GM06990 (cell line): ENCODE measurements at places on chromosomes 1 and 21.
A peak's percentile ranks its signal among the peaks of the same experiment; 100 is the strongest.

GRCh38 chr1:101366513-101367215 lies 129.8 kb downstream of the S1PR1 start:
- DNase-seq: no peak

GRCh38 chr1:29945426-29945825 lies 709.1 kb downstream of the PTPRU start:
- no peak for DNase-seq

DNA sequence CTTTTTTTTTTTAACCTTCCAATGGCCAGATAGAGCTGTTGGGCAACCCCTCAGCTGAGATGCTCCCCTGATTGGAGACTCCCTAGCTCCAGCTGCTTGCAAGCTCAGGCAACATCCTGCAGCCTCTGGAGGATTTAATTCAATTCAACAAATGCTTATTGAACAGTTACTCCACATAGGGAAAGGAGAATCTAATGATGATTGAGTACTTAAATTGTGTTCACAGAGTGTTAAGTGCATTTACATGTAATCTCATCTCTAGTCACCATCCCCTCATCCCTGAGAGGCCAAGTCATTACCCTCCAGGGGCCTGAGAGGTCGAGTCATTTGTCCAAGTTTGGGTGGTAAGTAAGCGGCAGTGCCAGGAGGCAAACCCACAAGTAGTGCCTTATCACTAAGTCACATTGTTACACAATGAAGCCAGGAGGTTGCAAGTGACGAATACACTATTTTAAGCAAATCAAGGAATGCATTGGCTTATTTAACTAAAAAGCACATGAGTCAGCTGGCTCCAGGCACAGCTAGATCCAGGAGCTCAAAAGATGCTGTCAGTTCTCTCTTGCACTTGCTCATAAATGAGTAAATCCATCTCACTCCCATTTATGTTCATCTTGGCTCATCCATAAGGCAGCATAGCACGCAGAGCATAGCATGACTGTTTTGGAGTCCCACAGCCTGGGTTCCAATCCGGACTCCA lies 64.3 kb downstream of the OPTC start:
- no peak for DNase-seq

- DNase-seq: no peak
These were observed 189.7 kb downstream of the SEC16B start for GRCh38 chr1:177780096-177780700.

DNA sequence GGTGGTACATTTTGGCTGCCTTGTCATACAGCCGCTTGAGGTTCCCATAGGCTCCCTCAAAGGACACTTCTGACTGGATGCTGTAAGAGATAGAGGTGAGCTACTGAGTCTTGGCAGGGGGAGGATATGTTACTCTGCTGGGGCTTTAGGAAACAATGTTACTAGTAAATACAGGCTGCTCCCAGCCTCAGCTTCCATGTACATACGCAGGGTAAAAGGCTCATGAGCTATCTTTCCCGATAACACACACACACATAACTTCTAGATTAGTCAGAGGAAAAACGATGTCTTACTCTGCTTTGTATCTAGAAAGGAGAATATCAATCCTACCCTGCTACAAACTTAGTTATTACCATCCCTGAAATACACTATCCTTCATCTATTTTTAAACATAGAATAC lies 14.3 kb downstream of the SMG5 start:
- no peak for DNase-seq

- DNase-seq: no peak
These were observed 7.0 kb upstream of the C1orf174 start for GRCh38 chr1:3907031-3907534.

- no peak for DNase-seq
These were observed 20.7 kb downstream of the HMGCS2 start for GRCh38 chr1:119748040-119748439.

DNA sequence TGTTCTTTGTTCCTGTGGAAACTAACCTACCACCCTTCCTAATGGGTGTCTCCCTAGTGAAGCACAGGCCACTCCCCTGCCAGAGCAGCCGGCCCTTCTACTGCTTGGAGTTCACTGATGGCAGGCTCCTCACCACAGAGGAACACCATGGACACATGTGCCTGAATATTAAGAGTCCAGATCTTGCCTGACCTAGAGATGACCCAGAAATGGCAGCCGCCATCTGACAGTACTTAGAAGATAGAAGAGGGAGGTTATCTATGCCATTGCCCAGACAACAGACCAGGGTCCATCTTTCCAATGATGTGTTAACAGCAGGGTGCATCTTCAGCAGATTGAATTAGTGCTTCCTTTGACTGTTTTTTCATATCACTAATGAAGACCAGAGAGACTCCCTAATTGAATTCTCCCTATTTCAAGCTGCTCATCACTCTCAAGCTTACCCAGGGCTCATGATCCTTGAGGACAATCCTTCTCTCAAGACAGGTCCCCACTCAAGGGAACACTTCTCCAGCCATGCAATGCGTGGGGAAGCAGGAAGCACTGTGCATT lies 59.8 kb downstream of the PLEKHA6 start:
- DNase-seq: no peak

DNA sequence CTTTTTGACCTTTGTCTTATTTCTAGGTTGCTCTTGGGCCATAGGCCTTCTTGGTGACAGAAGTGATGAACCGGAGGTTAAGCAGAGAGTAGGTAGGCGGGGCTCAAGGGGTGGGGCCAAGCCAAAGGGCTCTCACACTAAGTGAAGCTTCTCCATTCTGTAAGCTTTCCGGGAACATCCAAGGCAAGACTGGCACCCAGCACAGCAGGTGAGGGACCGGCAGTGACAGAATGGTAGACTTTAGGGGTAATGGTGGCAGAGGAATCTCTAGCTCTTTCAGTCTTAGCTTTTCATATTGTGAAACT lies at the start of gene TNFAIP8L2:
Gene TNFAIP8L2 (plus strand): TSS at position 135 of the 305 bp plus-strand sequence. CDS start 2,049 bp downstream, outside the sequence.
- peak; percentile 56 for DNase-seq

- DNase-seq: no peak
These were observed 9.5 kb upstream of the ZBTB21 start for GRCh38 chr21:42019706-42020105.

DNA sequence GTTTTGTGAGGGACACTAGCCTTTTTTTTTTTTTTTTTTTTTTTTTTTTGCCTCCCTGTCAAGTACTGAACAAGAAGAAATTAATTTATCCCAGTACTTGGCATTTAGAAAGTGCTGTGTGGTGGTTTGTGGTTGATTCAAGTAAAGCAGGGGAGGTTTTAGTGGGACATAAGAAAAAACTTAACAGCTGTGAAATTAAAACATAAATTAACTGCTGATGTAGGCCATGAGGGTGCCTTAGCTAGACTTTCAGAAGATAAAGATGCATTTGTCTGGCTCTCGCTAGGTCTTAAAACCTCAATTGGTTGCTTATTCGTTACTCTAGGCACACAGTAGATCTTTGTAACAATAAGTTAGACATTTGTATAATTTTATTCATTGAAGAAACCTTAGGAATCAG lies 52.3 kb downstream of the SPATA46 start:
- DNase-seq: no peak

DNA sequence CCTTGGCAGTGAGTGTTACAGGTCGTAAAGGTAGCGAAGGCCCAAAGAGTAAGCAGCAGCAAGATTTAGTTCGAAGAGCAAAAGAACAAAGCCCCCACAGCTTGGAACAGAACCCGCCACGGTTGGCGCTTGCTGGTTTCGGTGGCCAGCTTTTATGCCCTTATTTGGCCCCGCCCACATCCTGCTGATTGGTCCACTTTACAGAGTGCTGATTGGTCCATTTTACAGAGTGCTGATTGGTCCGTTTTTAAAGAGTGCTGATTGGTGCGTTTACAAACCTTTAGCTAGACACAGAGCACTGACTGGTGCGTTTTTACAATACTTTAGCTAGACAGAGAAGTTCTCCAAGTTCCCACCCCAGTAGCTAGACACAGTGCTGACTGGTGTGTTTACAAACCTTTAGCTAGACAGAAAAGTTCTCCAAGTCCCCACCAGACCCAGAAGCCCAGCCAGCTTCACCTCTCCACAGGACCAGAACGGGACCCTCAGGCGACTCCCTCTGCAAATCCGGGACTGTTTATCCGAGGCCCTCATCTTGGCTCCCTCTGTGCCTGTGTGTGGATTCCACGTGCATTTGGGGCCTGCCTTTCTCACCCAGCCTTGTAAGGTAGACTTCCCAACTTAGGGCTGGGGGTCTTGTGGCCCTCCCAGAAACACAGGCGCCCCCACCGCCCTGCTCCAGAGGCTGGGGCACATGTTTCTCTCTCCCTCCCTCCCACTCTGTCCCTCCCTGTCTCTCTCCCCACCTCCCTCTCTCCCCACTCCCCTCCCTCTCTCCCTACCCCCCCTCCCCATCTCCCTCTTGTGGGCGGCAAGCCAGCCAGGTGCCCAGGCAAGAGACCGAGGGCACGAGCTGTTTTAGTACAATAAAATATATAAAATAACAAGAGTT lies 12.6 kb downstream of the FTCD start:
- no peak for DNase-seq

- no peak for DNase-seq
These were observed at the start of gene ACOT11 for GRCh38 chr1:54547601-54548388. TSS of gene ACOT11 (plus strand) at chr1:54548228. CDS start at chr1:54548310, 82 bp downstream.

- no peak for DNase-seq
These were observed 163.6 kb upstream of the C1orf21 start for GRCh38 chr1:184223216-184223615.

GRCh38 chr1:246029616-246030015 lies 477.5 kb downstream of the SMYD3 start:
- DNase-seq: no peak

- no peak for DNase-seq
These were observed 51.2 kb downstream of the B3GALT5 start for GRCh38 chr21:39663742-39664492.

DNA sequence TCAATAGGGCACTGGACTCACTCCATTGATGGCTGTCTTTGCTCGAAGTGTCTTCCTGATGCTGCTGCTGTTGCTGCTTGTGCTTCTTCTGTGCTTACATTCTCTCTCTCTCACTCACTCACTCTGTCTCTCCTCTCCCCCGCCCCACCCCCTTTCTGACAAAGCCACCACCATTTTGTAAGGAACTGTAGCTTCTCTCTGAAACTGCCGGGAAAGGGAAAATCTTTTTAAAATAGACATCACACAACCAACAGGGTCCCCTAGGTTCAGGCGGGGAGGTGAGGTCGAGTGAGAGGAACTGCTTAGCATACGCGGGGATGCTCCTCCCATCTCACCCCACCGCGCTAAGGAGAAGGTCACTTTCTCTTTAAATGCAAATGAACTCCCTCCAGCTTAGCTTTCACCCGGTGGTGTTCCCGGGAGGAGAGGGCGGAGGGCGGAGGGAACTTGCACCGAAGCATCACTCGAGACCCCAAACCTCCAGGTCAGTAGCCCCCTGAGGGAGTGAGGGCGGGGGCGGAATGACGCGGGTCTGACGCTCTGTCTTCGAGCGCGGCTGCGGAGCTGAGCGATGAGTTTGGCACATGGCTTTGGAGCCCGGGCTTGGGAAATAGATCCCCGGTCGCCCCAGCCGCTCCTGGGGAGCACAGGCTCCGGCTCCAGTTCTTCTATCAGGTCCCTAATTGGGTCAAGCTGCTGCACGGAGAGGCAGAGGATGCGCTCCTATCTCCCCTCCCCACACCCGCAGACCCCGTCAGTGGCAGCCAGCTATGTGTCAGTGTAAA lies at the start of gene CCDC28B:
Gene CCDC28B (plus strand): TSS at position 370 of the 785 bp plus-strand sequence. CDS start 1,341 bp downstream, outside the sequence.
- peak; percentile 71 for DNase-seq

DNA sequence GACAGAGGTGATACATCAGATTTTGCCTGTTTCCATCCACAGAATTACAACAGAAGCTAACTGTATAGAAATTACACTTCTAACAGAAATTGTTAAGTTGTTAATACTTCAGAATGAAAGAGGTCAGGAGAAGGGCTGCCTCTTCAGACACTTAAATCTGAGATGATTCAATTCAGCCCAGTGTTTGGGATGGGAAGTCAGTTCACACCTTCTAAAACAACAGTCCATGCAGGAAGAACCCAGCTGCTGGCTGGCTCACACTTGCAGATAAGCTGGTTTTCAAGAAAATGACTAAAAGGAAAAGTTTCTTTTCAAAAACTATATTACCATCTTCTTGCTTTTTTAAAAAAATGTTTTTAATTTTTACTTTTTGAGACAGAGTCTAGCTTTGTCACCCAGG lies 132.4 kb downstream of the SMYD2 start:
- no peak for DNase-seq

DNA sequence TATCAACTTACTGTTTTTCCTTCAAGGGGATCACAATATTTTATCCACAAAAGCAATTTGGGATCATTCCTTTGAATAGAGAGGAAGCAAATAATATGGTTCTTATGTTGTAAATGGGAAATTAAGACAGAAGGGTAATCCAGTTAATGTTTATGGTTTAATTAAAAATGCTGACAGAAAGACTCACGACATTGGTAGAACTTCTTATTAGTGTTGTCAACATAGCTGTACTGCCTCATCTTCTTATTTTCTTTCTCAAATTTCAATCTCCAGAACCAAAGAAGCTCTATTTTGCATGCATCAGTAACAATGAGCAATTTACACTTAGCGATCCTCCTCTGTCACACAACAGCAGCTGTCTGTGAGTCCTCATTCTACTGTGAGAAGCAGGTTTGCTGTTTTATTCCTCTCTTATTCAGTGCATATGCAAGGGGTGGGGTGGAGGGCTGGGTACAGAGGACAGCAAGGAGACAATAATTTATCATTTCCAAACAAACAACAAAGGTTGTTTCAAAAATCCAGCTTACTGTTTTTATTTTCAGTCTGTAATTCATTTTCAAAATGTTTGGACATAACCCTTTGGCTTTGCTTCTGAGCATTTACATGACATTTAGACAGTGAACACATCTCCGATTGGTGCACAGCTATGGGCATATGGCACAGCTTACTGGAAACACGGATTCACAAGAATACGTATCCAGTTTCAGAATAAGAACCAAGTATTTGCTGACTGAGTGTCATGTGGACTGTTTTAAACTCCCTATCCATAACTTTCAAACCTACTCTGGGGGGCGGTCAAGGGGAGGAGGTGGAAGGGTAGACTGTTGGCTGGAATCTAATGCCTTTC lies 335.9 kb downstream of the RGS7 start:
- DNase-seq: no peak

DNA sequence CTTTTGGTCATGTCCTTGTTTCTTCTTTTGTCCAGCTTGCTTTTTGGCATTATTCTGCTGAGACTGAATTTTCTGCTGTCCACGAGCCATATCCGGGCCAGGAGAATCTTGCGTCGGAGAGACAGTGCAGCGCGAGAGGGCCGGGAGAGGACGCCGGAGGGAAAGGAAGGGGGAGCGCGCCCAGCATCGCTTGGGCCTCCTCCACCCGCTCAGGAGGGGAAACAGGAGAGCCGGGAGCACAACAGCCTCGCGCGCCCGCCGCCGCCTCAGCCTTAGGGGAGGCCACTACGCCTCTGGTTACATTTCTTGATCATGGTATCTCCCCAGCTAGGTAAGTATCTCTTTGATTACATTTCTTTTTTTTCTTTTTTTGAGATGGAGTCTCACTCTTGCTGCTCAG lies 7.4 kb upstream of the DEGS1 start:
- DNase-seq: no peak

DNA sequence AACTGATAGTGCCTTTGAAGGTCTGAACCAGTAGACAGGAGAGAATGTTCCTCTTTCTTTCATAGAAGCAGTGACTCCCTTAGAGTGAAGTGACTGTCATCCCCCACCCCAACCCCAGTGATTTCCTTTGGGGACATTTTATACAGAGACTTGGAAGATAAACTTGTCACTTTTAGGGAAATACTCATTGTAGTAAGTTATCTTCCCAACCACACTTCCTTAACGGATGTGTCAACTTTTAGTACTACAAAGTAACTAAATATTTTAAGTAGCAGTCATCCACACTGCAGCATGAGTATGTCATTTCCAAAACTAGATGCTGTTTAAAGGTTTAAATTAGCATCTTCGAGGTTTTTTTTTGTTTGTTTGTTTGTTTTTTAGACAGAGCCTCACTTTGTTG lies 13.7 kb downstream of the LRRC8B start:
- DNase-seq: no peak

GRCh38 chr1:110308247-110308646 lies 30.9 kb upstream of the RBM15 start:
- no peak for DNase-seq
